ENCODE measurements at places on chromosomes 3 and 15.

- DNase-seq, result no peak
Measured at GRCh38 chr3:101278727-101279126, 41.6 kb downstream of the IMPG2 start.

GRCh38 chr15:55738715-55739114 is 4.2 kb downstream of the PRTG start:
- no peak for DNase-seq

DNA sequence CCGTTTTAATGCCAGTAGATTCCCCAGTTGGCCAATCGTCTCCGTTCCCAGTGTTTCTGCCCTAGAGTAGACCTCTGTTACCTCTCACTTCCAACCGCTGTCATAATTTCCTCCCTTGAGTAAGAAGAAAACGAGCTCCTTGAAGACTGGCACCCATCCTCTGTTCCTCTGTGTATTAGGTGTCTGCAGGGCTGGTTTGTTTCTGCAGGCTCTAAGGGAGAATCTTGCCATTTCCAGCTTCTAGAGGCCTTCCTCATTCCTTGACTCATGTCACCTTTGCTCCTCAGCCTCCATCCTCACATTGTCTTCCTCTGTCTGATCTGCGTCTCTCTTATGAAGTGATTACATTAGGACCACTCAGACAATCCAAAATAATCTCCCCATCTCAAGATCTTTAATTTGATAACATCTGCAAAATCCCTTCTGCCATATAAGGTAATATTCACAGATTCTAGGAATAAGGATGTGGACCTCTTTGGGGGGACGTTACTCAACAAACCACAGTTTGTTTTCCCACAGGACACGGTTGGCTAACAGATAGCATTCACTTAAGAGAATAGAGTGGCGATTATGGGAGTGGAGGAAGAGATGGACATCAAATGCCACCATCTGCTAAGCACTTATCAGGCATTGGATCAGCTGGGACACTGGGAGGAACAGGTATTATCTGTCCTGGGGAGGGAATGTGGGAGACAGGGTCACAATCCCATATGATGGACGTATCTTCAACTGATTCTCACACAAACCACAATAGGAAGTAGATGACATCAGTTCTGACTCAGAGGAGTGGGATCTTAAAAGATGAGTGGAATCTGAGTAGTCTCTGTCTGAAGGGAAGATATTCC is 17.1 kb downstream of the ARHGAP31 start:
- no peak for DNase-seq

DNA sequence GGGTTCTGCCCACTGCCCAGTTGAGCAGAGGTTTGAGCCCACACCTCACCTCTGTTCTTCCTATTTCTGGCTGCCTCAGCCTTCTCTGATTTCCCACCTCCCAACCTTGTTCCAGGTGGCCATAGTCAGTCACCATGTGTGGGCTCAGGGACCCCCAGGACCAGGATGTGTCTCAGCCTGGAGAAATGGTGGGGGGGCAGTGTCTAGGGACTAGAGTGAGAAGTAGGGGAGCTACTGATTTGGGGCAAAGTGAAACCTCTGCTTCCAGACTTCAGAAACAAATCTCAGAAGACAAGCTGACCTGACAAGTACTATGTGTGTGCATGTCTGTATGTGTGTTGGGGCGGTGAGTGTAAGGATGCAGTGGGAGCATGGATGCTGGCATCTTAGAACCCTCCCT is 22.9 kb downstream of the SHF start:
- no peak for DNase-seq

DNA sequence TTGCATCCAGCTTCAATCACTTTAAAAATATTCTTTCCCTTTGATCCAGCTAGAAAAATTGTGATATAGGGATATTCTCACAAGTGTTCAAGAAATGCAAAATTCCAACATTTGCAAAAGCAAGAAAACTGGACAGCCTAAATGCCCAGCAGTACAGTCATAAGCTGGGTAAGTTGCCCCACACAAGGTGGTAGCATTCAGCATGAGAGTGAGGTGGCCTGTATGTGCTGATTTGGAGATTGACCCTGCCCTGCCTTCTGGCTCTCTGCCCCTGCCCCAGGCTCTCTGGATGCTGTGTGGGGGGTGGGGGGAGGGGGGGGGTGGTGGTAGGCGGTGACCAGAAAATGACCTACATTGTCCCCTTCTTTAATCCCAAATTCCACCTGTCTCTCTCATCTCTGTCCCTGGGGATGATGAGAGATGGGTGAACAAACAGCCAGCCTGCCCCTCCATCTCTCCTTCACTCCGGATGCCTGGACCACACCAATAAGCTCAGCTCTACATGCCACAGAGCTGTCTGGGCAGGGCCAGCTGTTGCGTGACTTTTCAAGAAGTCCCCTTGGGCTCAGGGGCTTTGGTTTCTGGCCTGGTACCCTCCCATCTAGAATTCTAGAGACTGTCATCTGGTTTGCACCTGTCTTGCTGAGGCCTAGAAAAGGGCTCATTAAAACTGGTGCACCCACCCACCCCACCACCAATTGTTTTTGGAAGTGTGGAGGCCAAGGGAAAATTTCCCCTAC is 42.2 kb downstream of the SLC28A1 start:
- no peak for DNase-seq

- DNase-seq, result no peak
Measured at GRCh38 chr3:30810625-30811024, 83.8 kb downstream of the GADL1 start.

DNA sequence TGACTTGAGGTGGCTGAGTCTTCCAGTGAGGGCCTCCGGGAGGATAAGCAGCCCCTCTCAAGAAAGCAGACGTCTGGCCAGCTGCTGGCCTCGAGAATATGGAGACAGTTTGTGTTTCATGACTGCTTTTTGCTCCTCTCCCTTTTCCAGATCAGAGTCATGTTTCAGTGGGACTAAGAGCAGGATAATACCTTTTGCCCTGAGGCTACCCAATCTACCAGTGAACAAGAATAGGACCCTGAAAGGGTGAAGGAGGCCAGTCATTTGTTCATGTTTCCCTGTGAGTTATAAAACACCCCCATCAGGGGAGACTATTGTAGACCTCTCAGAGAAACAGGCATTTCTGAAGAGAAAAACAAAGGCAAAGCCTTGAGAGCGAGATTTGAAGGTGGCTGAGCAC is 137.4 kb downstream of the RYR3 start:
- DNase-seq, result no peak
